ENCODE measurements at places on chromosomes 4 and X. TPM values are rescaled to one million over a fixed set of nuclear protein-coding genes. Genes with fewer than 3 reads are reported as not detected.

C4orf36 gene
- total RNA-seq, result 3.6 TPM

PNCK gene
- not detected for total RNA-seq

NAA11 gene
- not detected for total RNA-seq

DNA sequence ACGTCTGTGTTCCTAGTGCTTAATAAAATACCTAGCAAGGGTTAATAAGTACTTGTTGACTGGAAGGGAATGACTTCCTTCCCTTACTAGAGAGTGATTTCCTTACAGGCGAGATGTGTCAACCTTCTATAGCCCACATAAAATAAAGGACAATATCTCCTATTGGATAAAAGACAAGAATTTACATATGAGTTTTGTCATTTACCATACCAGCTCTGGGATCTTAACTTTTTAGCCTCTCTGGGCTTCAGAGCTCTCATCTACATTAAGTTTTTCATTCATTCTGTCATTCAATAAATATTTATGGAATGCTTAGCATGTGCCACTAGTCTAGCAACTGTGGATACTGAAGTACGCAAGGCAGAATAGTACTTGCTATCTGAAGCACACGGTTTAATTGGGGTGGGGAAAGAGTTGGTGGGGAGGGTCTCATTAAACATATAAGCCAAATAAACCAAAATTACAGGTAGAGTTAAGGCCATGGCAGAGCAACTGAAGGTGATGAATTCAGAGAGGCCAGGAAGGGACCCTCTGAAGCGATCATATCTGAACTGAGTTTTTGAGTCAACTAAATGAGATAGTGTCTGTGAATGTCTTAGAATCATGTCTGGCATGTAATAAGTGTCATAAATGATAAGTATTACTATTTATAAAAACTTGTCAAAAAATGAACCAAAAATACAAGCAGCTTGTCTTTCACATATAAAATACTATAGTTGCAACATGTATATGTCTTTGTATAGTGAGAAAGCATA lies 91.6 kb upstream of the BMP2K start:
- H3K36me3 ChIP-seq, result no peaks in the 10 kb centered on the region
- H3K4me3 ChIP-seq, result no peak overlapping the region
- H3K27me3 ChIP-seq, result no peaks in the 10 kb centered on the region

- H3K27me3 ChIP-seq, result no peaks in the 10 kb centered on the region
- no peaks in the 10 kb centered on the region for H3K36me3 ChIP-seq
- H3K4me3 ChIP-seq, result no peak overlapping the region
- H3K4me1 ChIP-seq, result no peaks in the 10 kb centered on the region
Observed at GRCh38 chr4:146577111-146577510, 55.4 kb upstream of the SLC10A7 start.

DNA sequence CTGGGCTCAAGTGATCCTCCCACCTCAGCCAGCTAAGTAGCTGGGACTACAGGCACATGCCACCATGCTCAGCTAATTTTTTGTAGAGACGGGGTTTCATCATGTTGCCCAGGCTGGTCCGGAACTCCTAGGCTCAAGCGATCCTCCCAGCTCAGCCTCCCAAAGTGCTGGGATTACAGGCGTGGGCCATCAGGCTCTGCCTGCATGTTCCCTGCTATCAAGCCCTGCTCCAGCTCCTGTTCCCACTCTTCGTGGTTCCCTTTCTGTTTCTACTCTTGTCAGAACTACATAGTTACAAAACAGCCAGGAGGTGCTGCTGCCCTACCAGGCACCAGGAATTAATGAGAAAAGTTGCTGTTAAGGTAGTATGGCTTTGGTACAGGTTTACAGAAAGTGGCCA lies 8.7 kb downstream of the TIMP1 start:
- no peak overlapping the region for H3K27ac ChIP-seq
- H3K27me3 ChIP-seq, result no peaks in the 10 kb centered on the region
- no peak for DNase-seq
- H3K4me3 ChIP-seq, result no peak overlapping the region
- H3K36me3 ChIP-seq, result no peaks in the 10 kb centered on the region

Measured in body of pancreas (tissue), 4 donors.